ENCODE measurements at places on chromosomes 12 and 14.

GRCh38 chr14:68124050-68124449 is 304.5 kb downstream of the RAD51B start:
- DNase-seq: no peak

- no peak for DNase-seq
These were observed 156.6 kb downstream of the DAD1 start for GRCh38 chr14:22432348-22432976.

GRCh38 chr12:131444220-131445164 is 266.4 kb upstream of the SFSWAP start:
- no peak for DNase-seq

DNA sequence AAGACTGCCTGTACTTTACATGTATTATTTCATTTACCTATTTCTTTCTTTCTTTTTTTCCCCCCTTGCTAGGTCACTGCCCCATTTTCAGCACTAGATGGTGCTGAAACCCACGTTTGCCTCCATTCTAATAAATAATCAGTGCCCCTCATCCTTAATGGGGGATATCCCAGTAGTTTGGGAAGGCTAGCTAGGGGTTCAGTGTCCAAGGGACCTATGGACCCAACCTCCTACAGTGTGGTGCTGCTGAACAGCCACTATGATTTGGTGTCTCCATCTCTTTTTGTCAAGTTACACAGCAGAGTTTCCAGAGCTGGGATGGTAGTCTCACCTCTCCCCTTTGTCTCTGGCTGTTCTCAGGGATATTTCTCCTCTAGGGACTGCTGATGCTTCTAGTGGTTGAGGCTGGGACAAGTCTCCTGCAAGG is 6.5 kb upstream of the HCFC2 start:
- no peak for DNase-seq

DNA sequence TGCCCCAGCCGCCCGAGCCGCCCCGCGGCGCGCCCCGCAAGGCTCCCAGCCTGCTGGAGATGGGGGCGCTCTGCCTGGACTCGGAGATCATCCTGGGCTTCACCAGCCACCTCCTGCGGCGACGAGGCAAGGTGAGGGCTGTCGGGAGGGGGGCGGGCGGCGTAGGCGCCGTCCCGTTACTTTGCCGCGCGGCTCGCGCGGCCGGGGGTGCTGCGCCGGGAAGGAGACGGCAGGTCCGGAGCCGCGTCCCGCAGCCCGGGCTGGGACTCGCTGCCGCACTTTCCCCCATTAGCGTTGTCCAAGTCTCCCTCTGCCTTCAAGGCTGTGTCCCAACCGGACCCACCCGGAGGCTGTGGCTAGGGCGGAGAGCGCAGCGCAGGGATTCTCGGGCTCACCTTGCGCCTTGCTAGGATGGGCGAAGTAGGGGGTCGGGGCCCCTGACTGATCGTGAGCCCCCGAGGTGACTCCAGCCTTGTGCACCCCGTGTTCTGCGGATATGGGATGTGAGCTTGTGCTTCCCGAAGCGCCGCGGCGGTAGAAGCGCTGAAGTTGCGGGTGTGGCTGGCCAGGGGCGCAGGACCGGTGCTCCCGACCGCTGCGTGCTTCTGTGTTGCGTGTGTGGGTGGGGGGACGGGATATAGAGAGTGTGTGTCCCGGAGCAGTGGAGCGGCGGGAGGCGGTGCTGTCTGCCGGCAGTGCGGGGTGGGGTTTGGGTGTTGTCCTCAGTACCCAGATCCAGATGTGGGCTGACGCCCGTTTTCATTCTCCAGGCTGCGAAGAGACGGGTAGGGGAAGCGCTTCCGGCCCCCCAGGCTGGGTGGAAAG is 1.7 kb upstream of the KIF26A start:
- DNase-seq: no peak

DNA sequence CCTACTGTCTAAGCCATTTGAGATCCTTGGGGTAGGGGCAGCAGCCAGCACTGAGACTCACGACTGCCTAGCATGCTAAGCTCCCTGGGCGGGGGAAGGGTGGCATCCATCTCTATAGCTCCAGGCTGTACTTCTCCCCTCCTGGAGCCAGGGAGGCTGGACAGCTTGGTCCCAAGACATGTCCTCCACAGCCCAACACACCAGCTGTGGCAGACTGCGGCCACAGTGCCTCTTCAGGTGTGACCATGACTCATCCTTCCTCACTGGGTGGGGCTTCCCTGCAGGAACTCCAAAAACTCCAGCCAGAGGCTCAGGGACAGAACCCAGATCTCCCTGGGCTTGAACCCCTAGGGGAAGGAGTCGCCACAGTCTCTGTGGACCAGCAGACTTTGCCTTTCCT is 193.9 kb downstream of the GPHN start:
- no peak for DNase-seq
